ENCODE measurements at places on chromosomes 11 and 22. TPM values are rescaled to one million over a fixed set of nuclear protein-coding genes. Genes with fewer than 3 reads are reported as not detected.

RAG1 gene
- 0.46 TPM for total RNA-seq

DNA sequence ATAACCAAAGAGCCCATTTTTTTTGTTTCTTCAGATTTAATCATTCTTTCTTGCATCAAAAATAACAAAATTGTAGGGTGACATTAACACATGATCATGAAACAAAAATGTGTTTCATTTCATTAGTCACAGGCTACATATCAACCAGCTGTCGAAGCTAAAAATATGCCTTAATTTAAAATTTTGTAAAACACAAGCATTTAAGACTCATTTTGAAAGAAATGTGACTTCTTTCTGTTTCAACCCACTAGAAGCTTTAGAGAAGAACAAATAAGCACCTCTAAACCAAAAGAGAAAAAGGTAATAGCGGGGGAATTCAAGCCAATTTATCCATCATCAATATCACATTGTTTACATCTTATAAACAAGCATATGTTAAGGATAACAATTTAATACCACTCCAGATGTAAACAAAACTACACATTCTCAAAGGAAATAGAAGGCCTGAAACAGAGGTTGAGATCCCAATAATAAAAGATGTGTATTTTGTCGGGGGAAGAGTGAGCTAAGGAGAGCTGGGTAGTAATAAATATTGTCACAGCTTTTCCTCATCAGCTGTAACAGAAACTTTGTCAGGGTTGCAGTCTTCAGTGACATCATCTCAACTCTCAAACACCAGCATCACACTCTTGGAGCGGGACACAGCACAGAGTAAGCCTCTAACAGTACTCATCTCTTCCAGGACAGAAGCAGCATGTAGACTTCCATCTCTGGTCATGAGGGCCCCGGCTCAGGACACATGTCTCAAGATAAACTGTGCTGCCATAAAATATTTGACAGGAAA lies 42.0 kb downstream of the ALG9 start:
- H3K27ac ChIP-seq, result peak overlapping the region; percentile 6
- no peak overlapping the region for H3K4me3 ChIP-seq
- no peaks in the 10 kb centered on the region for H3K27me3 ChIP-seq
- H3K36me3 ChIP-seq, result no peaks in the 10 kb centered on the region

DNA sequence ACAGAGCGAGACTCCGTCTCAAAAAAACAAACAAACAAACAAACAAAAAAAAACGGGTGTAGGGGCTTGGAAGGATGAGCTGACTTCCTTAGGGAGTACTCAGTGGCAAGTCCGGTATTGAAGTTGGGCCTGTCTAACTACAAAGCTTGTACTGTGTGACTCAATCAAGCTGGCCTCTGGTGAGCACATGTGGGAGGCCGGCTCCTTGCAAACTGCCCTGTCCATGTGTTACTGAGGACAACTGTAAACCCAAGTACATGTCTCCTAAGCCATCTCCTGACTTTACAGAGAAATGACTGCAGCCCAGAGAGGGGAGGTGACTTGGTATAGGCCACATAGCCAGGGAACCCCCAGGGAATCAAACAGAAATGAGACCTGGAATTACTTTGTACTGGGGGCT lies 11.6 kb downstream of the RIBC2 start:
- H3K27me3 ChIP-seq, result no peaks in the 10 kb centered on the region
- DNase-seq, result no peak
- H3K27ac ChIP-seq, result no peak overlapping the region
- no peaks in the 10 kb centered on the region for H3K4me1 ChIP-seq

- H3K36me3 ChIP-seq, result no peaks in the 10 kb centered on the region
- H3K4me3 ChIP-seq, result no peak overlapping the region
- peaks cover 7% of the 10 kb centered on the region for H3K27me3 ChIP-seq
- no peaks in the 10 kb centered on the region for H3K4me1 ChIP-seq
- no peak for DNase-seq
These were observed 32.9 kb downstream of the C11orf71 start for GRCh38 chr11:114367244-114367957.

AQP11 gene
- 0.11 TPM for total RNA-seq

SLC17A6 gene
- total RNA-seq, result not detected

- no peaks in the 10 kb centered on the region for H3K4me1 ChIP-seq
- DNase-seq, result no peak
- no peaks in the 10 kb centered on the region for H3K27me3 ChIP-seq
- H3K4me3 ChIP-seq, result no peak overlapping the region
- no peak overlapping the region for H3K27ac ChIP-seq
- H3K36me3 ChIP-seq, result no peaks in the 10 kb centered on the region
These were observed 16.6 kb downstream of the OR10D3 start for GRCh38 chr11:124199702-124200101.

PAMR1 gene
- 3.2 TPM for total RNA-seq

BACE1 gene
- 14.3 TPM for total RNA-seq

CDC42BPG gene
- total RNA-seq, result 0.19 TPM

GRCh38 chr11:57339328-57339727 lies 1.2 kb downstream of the P2RX3 start:
- no peak for DNase-seq
- H3K36me3 ChIP-seq, result no peaks in the 10 kb centered on the region
- no peak overlapping the region for H3K4me3 ChIP-seq
- no peaks in the 10 kb centered on the region for H3K27me3 ChIP-seq
- no peak overlapping the region for H3K27ac ChIP-seq

All from gastrocnemius medialis (tissue), 4 donors.